T follicular helper cell (primary cell): ENCODE measurements at places on chromosomes 4 and X.

- DNase-seq = no peak
Measured at GRCh38 chr4:180156684-180157083, 2086.5 kb upstream of the TENM3 start.

GRCh38 chrX:130413415-130413814 lies 11.6 kb downstream of the RBMX2 start:
- no peak for DNase-seq

DNA sequence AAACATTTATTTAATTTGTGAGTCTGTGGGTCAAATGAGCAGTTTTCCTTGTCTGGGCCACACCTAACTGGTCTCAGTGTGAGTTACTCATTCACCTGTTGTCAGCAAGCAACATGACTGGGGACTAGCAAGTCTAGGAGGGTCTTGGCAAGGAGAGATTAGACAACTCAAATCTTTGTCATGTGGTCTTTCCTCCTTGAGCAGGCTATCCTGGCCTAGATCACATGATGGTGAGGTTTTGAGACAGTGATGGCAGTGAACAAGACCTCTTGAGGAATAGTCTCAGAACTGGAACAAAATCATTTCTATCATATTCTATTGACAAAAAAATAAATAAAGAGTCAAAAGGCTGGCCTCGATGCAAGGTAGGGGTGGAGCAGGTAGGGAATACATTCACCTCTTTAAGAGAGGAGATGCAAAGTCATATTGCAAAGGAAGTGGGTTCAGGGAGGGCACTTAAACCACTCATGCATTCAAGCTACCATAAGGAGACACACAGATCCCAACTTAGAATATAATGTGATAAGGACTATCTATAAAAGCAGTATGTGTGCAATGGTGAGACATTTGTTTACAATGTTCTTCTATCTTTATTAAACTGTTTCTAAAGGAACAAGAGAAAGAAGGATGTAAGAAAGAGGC lies 135.7 kb downstream of the ZNF330 start:
- no peak for DNase-seq

GRCh38 chrX:77493677-77494553 lies 46.7 kb downstream of the FGF16 start:
- no peak for DNase-seq

DNA sequence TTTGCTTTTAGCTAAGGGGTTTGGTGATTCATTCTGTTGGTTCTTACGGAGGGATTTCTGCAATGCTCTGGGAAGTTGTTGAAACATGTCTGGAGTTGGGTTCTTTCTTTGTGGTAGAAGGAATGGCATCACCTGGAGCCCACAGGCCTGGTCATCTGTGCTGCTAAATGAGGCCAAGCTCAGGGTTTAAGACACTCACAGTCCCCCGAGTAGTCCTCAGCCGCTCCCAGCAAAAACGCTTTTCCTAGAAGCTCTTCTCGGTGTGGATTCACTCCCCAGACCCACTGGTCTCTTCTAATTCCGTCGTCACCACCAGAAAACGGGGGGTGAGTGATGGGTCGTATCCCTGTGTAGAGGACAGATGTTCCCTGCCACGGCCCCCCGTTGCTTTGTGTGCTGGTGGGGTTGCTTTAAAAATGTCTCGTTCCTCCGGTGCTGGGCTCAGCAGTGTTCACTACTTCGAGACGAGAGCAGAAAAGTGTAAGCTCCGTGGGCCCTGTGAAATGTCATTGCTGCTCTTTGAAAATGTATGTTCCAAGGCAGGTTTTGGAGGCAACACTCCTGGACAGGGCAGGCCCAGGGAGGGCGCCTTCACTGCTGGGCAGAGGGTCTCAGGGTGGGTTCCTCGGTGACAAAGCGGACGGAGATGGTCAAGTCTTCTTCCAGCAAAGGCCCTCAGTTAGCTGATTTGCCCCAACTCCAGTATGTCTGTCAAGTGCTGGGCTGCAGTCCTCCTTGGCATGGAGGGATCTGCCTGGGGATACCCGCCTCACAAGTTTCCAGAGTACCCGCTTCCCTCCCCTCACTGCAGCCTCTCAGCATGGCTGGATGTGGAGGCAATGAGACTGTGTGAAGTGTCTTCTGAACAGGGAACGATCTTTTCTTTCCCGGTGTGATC lies 37.3 kb downstream of the PSAPL1 start:
- no peak for DNase-seq

DNA sequence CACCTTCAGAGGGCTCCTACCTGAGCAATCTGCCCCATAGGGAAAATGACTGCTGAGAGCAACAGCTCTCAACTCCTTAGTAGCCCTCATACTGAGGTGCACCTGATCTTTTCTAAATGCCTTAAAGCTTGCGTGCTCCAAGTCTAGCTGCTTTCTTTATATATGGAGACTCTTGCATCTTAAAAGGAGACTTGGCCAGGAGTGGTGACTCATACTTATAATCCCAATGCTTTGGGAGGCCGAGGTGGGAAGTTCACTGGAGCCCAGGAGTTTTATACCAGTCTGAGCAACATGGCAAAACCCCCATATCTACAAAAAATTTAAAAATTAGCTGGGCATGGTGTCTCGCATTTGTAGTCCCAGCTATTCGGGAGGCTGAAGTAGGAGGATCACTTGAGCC lies 78.1 kb upstream of the TRIM2 start:
- no peak for DNase-seq

GRCh38 chrX:112761242-112762207 lies 79.1 kb downstream of the AMOT start:
- DNase-seq = no peak

GRCh38 chr4:106766519-106766918 lies 269.6 kb downstream of the DKK2 start:
- DNase-seq = no peak

DNA sequence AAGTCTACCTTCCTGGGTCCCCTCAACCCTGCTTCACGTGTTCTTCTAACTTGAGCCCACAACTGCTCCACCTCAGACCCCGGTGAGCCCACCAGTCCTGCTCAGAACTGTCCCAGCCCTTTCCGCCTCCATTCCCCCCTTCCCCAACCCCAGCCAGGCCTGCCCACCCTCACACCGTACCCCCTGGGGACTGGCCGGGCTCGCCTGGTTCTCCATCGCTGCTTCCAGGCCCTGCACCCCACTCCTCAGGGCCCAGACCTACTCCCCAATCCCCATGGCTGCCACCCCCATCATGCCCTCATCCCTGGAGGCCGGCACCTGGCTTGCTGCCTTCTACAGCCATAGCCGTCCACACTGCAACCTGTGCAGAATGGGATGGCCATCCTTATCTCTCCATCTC lies 23.4 kb downstream of the ADRA2C start:
- no peak for DNase-seq

DNA sequence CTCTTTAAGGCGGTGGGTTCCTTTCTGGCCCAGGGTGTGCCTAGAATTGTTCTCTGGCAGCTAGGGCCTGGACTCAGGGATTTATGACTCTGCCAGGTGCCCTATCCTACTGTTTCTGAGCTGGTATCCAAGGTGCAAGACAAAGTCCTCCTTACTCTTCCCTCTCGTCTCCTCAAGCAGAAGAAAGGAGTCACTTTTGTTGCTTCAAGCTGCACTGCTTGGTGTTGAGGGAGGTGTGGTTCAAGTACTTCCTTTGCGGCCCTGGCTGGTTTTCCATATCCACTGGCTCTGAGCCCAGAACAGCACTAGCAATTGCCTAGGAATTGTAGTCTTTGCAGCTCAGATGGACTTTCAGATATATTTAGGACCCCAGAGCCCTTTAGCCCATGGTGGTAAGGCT lies 39.3 kb downstream of the RTL3 start:
- DNase-seq = no peak

DNA sequence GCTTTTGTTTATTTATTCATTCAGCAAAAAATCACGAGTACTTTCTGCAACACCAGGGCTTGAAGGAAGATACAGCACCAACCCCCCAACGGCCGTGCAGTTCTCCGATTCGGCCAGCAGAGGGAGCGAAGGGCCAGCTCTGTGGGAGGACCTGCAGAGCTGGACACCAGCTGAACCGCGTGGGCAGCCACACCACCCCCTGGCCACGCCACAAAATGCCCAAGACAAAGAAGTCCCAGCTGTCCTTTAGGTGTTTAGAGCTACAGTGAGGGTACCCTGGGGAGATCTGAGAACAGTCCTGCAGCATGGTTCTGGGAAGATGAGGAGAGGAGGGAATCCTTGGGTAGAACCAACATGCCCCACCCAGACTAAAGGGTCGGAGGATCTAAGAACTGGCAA lies 83.1 kb downstream of the RELL1 start:
- DNase-seq = peak; percentile 54

- DNase-seq = no peak
Measured at GRCh38 chr4:126230269-126230668, 915.5 kb downstream of the FAT4 start.

GRCh38 chrX:40570346-40571093 lies 10.2 kb upstream of the ATP6AP2 start:
- no peak for DNase-seq

GRCh38 chr4:45280121-45280520 lies 553.8 kb upstream of the GNPDA2 start:
- no peak for DNase-seq

DNA sequence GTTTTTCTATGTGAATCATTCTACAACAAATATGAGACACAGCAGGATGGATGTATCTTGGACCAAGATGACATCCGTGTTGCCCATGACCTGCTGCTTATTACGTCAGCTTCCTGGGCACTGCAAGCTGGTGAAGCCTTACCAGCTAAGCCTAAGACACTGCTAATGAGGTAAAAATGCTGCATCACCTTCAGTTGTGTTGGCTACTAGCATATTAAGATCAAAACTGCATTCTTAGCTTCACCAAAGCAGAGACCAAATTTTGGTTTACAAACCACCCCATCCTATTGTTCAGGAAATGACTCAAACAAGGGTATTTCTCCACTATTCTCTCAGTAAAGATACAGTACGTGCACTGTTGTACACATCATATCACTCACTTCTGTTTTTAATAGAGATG lies 50.3 kb downstream of the MAML3 start:
- no peak for DNase-seq

GRCh38 chr4:15110120-15110571 lies 107.9 kb downstream of the CPEB2 start:
- no peak for DNase-seq

DNA sequence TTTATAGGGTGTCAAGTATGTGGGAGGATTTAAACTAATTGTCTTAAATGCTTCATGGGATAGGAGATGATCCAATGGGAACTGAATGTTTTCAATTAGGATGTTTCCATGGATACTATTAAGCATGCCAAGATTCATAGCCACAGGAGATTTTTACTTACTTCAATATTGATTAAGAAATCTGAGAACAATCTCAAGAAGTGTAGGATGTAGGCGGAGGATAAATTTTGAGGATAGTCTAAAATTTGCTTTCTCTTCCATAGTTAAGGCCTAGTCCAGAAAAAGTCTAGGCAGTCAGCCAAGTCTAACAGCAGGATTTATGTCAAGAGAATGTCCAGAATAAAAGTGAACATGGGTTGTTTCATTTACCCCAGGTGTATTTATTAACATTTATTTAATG lies 32.8 kb downstream of the REPS2 start:
- DNase-seq = no peak

GRCh38 chr4:86586160-86586572 lies 7.9 kb upstream of the PTPN13 start:
- no peak for DNase-seq

DNA sequence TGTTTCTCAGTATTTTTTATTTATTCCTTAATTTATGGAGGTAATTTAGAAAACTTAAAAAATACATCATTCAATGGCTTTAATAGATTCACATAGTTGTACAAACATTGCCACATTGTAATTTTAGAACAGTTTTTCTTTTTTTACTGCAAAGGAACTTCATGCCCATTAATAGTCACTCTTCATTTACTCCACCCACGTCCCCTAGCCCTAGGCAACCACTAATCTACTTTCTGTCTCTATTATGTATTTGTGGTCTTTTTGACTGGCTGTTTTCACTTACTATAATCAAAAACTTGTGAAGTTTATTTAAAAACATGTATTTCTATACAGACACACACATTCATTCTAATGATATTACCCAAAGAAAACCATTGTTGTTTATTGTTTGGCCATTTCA lies 664.8 kb downstream of the GRID2 start:
- DNase-seq = no peak

GRCh38 chr4:96677499-96677898 lies 837.6 kb downstream of the PDHA2 start:
- DNase-seq = no peak

DNA sequence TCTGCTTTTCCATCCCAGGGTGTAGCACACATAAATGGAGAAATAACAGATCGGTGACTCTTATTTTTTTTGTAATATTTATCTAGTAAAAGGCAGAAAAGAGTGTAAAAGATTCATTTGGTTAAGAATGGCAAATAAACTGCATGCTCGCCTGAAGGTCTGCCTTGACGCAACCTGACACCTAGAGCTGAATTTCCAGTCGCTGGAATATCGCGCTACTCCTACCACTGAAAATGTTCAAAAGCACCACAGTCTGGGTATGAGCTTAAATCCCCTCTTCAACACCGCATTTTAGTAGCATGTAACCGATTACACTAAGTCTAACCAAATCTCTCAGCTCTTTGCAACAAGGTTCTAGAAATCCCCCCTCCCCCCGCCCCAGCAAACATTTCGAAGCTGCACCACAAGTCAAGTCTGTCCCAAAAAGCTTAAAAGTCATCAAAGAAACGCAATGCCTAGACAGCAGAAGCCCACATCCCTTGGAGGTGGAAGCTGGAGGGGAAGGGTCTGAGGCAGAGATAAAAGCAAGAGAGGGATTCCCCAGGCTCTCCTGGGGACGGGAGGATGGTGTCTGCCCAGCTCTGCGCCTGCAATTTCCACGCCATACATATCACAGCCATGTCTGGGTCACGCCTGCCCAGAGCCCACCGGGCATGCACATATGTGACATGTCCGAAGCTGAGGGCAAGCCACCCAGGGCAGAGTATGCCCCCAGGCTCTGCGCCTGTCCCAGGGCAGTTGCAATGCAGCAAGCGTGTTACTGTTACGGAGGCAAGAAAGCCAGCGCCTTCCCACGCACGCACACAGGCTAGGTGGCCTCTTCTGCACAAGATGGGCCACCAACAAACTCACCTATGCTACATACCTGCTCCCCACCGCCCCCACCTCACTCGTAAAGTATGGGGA lies 1.4 kb downstream of the FGF13 start:
- no peak for DNase-seq

GRCh38 chrX:63784902-63785707 lies at the start of gene ARHGEF9:
Gene ARHGEF9, minus strand, starts transcription at chrX:63785214. Its CDS starts 69 bp downstream, at chrX:63785145.
- DNase-seq = no peak

- no peak for DNase-seq
Measured at GRCh38 chrX:102694749-102695148, 17.5 kb upstream of the GPRASP2 start.

DNA sequence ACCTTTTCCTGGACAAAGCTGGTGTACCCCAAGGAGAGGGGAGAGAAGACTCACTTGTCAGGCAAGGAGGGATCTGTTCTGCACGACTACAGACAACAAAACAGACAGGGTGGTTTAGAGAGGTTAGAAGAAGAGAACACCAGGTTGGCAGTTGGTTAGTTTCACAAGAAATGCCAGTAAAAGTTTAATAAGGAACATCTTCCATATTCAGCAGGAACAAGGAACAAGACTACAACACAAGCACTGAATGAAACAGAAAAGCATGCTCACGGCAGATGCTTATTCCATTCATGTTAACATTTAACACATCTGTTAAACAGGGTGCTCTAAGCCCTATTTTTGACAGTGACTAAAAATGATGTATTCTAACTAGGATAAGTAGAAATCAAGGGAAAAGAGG lies 158.2 kb downstream of the WDFY3 start:
- no peak for DNase-seq
